Right atrium auricular region (tissue), 2 donors: ENCODE measurements at places on chromosomes 12 and 14. TPM values are rescaled to one million over a fixed set of nuclear protein-coding genes. Genes with fewer than 3 reads are reported as not detected.

DNA sequence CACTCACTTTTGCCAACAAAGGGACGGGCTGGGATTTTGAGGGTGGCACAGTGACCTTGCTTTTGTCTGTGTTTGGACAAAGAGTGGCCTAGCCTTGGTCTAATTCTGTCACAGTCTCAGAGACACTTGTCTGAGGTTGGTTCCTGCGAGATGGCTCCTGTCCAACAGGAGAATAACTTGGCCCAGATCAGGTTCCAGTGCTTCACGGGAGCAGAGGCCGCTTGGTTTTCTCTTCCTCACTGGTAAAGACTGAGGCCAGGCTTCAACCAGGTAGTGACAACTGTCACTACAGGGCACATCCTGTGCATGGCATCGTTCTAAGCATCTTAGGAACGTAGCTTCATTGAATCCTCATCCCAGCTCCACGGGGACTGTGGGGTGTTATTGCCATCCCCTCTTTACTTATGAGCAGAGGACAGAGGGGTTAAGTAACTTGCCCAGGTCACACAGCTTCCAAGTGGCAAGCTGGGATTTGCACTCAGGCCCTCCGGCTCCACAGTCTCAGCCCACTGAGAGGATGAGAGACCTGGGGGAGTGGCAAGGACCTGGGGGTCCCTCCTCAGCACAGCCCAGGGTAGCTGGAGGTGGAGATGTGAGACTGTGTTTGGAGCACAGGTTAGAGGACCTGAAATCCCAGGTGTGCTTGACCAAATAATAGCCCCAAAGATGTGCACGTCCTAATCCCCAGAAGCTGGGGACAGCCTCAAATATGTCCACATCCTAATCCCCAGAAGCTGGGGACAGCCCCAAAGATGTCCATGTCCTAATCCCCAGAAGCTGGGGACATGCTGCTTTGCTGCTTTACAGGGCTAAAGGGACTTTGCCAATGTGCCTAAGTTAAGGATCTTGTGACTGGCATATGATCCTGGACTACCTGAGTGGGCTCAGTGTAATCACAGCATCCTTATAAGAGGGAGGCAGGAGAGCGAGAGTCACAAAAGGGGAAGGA is 179.2 kb upstream of the RTL1 start:
- peak; percentile 16 for DNase-seq

DNA sequence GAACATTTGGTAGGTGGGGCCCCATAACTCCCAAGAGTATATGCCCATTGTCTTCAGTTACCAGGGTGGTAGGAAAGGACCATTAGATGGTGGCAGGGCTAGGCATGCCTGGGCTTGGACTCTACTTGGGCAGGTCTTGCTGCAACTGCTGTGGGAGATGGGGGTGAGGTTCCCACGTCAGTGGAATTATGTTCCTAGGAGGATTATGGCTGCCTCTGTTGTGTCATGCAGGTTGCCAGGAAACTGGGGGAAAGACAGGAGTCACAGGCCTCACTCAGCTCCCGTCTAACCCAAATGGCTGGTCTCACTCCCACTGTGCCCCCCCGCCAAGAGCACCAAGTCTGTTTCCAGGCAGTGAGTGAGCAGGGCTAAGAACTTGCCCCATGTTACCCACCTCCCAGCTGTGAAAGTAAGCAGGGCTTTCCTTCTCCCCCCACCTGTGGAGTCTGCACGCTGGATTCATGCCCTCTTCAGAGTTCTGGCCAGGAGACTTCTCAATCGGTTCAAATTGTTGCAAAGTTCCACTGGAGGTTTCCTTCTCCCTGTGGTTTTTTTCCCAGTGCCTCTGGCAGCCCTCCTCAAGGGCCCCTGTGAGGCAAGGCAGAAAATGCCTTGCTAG is 337.5 kb downstream of the CCDC91 start:
- DNase-seq: no peak

GRCh38 chr12:89038831-89039512 is 313.3 kb downstream of the DUSP6 start:
- no peak for DNase-seq

DNA sequence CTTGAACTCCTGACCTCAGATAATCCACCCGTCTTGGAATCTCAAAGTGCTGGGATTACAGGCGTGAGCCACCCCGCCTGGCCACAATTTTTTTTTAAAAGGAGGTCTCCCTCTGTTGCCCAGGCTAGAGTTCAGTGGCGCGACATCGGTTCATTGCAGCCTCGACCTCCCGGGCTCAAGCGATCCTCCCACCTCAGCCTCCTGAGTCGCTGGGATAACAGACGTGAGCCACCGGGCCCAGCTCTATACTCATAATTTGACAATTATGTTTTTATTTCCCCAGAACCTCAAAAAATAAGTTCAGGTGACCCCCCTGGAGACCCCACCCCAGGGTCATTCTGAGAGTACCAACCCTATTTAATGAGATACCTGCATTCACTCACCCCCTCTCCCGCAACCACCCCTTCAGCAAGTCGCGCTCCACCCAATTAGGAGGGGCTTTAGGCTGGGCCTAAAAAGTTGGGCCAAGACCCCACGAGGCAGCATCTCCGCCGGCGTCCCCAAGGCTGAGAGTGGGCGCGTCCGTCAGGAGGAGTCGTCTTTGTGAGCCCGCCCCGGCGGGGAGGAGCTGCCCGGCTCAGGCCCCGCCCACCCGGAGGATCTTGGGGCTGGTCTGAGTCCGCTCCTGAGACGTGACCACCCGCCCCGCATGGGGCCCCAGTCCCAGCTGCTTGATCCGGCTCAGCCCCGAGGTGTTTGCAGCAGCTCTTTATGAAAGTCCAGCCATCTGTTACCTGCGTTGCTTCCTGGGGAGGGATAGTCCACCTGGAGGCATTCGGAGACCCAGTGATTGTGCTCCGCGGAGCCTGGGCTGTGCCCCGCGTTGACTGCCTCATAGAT is at the start of gene ANKRD33:
TSS of gene ANKRD33 (plus strand) at position 628 of the 840 bp plus-strand sequence. CDS start at position 712, 84 bp downstream.
- DNase-seq: no peak

- no peak for DNase-seq
Measured at GRCh38 chr14:69355154-69355597, 42.9 kb downstream of the ERH start.

GRCh38 chr14:96052541-96053247 is 13.5 kb downstream of the C14orf132 start:
- no peak for DNase-seq

DNA sequence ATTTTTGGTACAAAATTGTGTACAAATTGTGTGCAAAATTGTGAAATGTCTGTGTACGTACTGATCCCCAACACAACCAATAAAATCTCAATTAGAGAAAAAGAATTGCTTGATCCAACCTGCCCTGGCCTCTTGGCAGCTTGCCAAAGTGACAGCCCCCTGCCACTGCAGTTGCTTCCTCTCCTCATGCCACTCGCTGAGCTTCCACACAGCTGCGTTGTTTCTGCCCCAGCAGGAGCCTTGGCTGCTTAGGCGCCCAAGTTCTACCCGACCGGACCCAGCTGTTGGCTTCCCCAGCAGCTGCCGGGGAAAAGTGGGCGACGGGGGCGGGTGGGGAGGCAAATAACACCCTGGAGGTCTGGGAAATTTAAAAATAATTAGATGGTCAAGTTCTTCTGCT is 171.8 kb upstream of the ATF7IP start:
- no peak for DNase-seq

Gene MUCL1
- not detected for total RNA-seq

Gene LALBA
- total RNA-seq: not detected

Gene BMAL2
- total RNA-seq: 1.6 TPM

Gene KRT78
- total RNA-seq: not detected

DNA sequence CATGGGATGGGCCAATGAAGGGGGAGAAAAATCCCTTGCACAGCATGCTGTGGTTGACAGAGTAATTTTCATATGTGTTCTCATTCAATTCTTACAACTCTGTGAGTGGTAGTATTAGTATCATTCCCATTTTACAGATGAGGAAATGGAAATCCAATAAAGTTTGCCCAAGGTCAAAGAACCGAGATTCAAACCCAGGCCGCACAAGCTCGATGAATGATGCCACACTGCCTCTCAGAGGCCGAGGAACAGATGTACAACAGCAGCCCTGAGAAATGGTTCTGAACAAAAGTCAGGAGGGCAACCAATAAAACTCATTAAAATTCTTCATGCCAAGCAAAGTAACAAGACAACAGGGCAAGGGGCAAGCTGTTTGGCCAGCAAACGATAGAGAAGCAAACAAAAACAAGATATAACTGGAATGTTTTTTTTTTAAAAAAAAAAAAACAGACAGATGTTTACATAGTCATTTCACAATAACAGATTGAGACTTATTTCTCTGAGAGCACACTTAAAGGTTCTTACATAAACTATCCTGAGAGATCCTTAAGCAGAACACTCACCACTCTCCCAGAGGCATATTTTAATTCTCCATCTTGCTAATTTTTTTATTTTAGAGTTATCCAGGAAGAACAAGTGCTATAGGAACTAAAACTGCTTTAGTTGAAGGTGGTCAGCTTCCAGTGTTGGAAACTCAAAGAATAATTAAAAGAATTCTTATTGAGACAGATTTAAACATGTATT is 85.8 kb downstream of the EXOC5 start:
- no peak for DNase-seq

Gene GPR135
- total RNA-seq: 4.1 TPM

GRCh38 chr14:61622051-61622450 is 73.3 kb upstream of the HIF1A start:
- no peak for DNase-seq

DNA sequence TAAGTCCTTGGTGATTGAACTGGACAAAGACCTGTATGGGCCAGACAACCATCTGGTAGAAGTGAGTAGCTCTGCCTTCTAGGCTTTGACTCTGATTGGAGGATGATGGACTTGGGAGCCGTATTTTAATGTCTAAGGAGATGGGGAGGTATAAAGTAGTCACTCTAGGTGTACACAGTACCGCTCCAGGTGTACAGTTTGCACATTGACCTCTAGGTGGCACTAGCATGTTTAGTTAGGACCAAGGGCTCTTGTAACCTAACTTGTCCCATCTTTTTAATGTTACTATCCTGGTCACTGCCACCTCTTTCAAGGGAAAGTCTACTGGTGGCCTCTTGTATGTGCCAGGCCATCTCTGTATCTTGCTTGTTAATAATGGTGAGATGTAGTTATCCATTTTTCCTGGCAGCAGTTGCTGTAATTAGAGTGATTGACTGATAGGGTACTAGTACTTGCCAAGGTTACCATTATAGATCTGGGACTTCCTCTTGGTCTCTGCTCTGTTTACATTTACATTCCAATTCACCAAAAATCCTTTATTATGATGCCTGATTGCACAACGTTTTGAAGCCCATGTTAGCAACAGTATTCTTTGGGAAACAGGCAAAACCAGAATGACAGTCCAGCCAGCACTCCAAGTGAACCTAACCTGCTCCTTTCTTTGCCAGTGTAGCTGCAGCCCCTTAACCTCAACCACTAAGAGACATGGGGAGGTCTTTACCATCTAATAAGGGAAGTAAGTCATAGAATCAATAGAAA is 3.6 kb downstream of the SMARCD1 start:
- DNase-seq: no peak

DNA sequence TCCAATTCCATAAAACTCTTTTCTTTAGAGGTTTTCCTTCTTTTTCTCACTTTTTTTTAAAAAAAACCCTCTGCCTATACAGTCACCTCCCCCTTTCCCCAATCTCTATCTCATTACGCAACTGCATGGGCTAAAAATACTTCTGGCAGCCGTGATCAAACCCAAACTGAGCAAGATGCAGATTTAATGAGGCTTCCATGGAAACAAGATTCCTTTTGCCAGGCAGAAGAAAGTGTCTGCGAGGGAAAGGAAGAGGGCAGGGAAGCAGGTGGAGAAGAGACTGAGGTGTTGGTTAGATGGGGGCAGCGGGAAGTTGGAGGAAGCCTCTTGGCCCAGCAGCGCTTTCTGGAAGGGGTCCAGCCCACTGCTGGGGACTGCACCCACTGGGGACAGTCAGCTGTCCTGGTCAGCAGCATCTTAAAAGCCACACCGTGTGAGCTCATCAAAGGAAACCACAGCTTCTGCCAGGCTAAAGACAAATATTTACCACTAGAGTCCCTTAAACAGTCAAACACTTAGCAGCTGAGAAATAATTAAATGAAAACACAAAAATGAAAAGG is 90.4 kb downstream of the SLC8A3 start:
- no peak for DNase-seq

Gene KRT3
- total RNA-seq: not detected

Gene WNT1
- total RNA-seq: not detected

DNA sequence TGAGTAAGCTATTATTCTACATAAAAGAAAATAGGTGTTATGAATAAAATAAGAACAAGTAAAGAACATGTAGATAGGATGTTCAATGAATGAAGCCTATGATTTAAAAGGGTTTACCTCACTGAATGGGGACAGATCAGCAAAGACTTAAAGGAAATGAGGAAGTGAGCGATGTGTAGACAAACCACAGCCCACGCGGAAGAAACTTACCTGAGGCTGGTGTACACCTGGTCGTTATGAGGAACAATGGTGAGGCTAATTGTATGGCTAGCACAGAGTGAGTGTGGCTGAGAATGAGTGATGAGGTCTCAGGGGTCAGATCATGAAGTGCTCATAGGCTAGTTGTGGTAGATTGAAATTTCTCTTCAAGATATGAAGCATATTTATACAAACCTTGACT is 221.7 kb downstream of the ALG10B start:
- no peak for DNase-seq

Gene PMCH
- total RNA-seq: not detected

Gene CNTN1
- total RNA-seq: 0.16 TPM
